ENCODE measurements at places on chromosomes 12 and 14.

DNA sequence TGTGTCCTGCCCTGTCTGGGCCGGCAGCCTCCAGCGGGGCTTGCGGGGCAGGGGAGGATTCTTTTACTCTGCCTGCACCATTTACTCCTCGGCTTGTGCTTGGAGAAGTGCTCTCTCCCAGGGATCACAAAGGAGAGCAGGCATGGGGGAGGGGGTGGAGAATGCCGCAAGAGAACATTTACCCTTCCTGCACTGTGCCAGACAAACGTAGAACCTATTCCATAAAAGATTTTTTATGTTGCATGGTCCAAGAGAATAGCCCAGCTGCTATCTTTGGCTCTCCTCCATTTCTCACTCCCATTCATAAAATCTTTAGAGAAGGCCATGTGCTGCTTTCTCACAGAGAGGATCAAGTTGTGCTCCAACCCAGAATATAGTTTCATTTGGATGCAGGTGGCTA is 159.4 kb downstream of the SPTSSA start:
- peak; percentile 29 for DNase-seq

GRCh38 chr14:89032086-89032649 is 207.7 kb downstream of the TTC8 start:
- no peak for DNase-seq

DNA sequence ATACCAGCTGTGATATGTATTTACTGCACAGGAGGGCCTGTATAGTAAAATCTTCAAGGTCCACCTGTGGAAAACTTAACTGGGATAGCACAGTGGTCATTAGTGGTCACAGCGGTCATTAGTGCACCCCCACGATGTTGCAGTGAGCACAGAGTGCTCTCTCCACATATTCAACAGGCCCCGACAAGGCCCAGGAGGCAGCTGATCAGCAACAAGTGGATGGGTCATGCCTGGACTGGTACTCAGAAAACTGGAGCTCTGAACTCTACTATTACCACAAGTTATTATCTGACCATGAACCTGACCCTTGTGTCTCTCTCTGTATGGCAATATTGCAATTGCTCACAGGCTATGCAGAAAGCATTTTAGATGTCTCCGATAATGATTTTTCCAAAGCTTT is 129.5 kb downstream of the SLC35F4 start:
- DNase-seq: no peak

- no peak for DNase-seq
These were observed 96.5 kb downstream of the DENND5B start for GRCh38 chr12:31494455-31494854.

- no peak for DNase-seq
These were observed 69.1 kb downstream of the SMOC1 start for GRCh38 chr14:69948351-69948750.

DNA sequence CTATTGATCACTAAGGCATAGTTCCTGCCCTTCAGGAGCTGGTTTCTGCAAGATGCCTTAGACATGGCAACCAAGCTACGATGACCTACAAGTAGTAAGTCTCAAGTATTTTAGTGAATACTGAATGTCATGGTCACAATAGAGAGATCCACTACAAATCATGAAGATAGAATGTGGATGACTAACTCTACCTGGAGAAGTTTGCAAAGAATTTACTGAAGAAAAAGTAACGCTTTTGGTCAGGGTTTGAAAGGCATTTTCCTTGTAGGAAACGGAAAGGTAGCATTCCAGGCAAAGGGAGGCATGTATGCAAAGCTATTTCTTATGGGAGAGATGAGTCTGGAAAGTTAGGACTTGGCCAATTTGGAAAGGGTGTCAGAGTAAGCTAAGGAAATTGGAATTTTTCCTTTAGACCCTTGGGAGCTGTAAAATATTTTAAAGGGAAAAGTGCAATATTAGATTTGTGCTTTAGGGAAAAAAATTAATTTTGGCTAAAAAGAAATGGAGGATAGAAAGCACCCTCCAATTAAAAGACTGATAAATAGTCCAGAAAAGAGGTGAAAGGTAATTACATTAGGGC is 377.5 kb downstream of the EGLN3 start:
- no peak for DNase-seq

GRCh38 chr12:2341871-2342270 is 289.1 kb downstream of the CACNA1C start:
- DNase-seq: no peak

GRCh38 chr12:76876696-76877229 is 2.1 kb downstream of the CSRP2 start:
- DNase-seq: no peak

- DNase-seq: peak; percentile 81
These were observed 113.3 kb downstream of the FOXN3 start for GRCh38 chr14:89303456-89304435.

DNA sequence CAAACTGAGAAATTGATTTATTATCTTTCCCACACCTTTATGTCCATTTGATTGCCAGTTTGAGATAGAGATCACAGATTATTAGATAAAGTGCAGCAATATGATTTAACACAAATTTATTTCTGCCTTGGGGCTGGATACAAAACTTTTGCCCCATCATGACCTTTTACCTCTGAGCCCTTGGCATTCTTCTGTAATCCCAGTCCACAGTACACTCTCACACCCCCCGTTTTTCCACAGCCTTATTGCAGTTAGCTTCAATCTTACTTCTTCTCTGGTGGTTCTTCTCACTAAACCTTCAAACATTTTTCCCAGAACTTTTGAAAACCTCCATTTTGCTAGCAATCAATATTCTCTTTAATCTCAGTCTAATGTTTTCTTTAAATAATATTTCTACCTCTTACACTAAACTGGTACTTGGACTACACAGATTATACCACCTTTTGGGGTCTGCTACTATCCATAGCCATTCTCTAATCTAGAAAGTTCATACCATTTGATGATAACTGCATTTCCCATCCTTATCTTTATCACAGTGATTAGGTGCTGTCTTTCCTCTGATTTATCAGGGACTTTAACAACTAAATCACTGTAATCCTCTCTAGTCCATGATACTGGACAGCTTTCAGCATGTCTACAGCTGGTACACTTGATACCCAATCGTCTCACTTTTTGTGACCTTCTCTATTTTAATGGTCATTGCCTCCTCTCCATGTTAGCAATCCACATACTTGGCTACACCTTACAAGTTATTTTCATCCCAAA is 186.7 kb upstream of the PDE3A start:
- no peak for DNase-seq

- no peak for DNase-seq
These were observed 60.6 kb downstream of the LGMN start for GRCh38 chr14:92687681-92688433.

- no peak for DNase-seq
These were observed 64.8 kb upstream of the CMKLR1 start for GRCh38 chr12:108403952-108404351.

- DNase-seq: peak; percentile 19
These were observed 244.2 kb upstream of the OR4E1 start for GRCh38 chr14:21917699-21918436.

DNA sequence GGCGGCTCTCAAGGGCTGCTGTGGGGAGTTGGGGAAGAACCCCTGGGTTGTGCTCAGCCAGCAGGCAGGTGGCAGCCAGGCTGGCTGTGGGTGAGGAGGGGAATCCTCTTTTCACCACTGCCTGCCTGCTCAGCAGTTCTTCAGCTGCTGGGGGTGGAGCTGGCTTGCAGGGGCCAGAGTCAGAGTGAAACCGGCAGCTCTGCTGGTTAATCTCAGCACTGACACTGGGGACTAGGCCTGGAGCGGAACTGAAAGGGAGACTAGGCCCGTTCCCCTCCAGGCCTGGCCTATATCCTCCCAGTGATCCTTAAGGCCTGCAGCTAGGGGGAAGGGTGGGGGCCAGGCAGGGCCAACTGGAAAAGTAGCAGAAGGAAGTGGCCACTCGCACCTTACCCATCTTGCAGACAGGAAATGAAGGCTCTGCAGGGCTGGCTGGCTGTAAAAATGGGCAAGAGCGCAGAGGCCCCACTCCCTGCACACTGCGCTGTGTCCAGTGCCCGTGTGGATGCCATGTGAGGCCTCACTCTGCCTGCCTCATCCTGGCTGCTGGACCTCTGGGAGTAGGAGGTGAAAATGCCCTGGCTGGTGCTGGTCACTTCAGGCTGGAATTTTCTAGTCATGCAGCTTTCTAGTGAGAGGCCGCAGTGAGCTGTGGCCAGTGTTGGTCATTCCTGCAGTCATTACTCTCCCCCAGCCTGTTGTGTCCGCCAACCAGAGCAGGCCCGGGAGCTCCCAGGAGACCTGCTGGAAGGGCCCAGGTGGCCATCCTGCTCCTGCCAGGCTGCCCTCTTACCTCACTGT is 39.4 kb downstream of the SH2B3 start:
- no peak for DNase-seq

- DNase-seq: no peak
These were observed 109.7 kb downstream of the CRADD start for GRCh38 chr12:93786656-93787397.

All from renal pelvis (tissue), 12 donors.